ENCODE measurements at places on chromosomes 7 and 10.

DNA sequence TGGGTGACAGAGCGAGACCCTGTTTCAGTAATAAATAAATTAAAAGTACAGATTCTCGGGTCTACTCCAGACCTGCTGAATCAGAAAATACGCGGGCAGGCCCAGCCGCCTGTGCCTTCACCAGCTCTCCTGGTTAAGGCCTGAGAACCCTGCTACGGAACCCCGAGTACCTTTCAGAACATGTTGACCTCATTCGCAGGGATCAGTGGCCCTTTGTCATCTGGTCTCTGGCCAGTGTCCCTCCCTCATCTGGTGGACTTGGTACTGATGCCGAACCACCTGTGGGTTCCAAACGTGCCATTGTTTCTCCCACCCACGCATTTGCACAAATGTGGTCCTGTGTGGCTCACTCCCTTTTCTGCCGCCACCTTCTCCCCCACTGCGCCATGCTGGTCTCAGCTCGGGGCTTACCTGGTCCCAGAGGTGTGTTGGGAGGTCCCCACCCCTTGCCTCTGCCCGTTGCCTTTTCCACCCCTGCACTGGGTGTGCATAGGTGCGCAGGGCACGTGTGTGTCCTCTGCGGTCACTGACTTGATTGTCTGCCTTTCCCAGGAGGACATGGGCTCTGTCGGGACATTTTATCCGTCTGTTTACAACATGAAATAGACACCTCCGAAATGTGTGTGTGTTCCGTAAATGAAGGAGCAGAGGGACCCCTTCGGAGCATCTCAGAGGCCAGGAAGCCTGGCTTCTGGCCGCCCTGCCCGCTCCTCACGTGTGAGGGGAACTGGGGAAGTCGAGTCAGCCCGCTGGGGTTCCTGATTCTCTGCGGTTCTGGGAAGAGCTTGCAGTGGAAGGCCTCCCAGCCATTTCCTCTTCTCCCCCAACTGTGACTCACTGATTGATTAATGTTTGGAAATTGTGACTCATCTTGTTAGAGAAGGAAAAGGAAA, 135.2 kb downstream of the CUX1 start:
- no peak for DNase-seq

GRCh38 chr10:3067859-3068179, 471 bp downstream of the PFKP start:
- DNase-seq: no peak

DNA sequence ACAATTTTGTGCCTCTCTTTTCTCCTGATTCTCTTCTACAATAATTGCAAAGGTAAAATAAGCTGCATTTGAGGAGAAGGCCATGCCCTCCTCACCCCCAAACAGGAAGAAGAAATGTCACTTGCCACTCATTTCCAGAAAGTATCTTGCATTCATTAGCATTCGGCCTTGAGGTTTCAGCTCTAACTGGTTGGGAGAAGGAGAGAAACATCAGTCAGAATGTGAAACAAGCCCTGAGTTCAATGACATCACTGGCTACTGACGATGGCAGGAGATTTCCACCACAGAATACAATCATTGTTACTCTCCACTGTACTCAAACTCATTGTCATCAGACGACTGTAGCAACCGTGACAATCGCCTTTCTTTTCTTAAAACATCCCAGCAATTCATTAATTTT, 72.8 kb downstream of the PRKCQ start:
- no peak for DNase-seq

DNA sequence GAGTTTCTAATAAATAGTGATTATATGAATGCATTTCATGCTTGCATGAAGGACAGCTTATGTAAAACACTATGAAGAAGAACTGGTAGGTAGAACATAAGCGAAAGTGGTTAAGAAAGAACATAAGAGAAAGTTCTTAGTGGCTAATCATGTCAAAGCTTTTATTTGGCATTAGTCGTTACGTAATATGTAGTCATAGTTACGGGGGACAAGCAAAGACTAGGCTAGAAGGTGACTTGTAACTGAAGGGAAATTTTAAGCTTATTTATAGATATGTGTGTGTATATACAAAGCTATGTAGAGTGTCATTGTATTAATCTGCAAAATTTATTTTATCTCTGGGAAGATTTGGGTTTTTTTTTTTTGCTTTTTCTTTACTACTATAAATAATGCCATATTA, 36.9 kb downstream of the CAPZA2 start:
- DNase-seq: no peak

- DNase-seq: no peak
These were observed 15.3 kb upstream of the MAPK8 start for GRCh38 chr10:48291190-48291589.

GRCh38 chr7:47383696-47384445, 198.0 kb downstream of the TNS3 start:
- DNase-seq: no peak

- peak; percentile 27 for DNase-seq
These were observed 72.8 kb upstream of the KAT6B start for GRCh38 chr10:74753442-74754211.

DNA sequence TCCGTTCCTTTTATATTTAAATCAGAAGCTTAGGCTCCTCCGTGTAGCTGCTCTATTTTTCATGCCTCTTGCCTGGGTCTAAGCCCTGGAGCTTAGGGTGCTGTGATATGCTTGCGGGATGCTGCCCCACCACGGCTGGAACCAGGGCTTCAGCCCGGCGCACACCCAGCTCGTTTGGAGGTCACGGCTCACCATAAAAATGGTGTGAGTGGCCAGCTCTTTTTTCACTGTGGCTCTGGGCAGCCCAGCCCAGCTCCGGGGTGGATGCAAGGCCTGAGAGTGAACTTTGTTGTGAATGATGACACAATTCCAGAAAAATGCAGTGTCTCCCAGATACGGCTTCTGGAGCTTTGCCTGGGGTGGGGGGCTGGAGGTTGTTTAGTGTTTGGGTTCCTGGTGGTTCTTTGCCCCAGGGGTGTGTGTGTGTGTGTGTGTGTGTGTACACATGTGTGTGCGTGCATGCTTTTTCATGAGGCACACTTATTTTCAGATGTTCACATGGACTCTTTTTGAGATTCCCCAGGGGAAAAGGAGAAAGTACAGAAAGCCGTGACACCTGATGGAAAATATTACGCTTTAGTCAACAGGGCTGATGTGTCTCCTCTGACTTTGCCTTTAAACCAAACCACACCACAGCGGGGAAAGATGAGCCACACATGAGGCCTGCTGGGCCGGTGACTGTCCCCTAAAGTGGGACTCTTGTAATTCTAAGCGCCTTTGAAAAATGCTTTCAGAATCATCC, 46.2 kb downstream of the GRK5 start:
- no peak for DNase-seq

DNA sequence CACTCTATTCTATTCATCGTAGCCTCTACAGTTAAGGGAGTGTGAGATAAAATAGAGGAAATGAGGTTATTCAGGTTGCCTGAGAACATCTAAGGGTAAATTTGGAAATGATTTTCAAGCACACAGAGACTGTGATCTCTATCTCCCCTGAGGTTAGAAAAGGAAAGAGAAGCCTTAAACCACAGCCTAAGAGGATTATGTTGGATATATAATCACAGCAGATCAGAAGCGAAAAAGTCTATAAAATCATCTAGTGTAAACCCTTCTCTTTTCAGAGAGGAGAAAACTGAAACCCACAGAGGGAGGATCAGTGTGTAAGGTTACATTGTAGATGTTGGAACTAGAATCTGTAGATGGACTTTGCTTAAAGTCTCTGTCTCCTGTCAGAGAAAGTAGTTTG, 90.6 kb upstream of the SEMA3E start:
- no peak for DNase-seq

GRCh38 chr10:44293842-44294241, 91.1 kb downstream of the CXCL12 start:
- DNase-seq: no peak

GRCh38 chr10:24850727-24851296, 101.6 kb downstream of the PRTFDC1 start:
- DNase-seq: no peak

DNA sequence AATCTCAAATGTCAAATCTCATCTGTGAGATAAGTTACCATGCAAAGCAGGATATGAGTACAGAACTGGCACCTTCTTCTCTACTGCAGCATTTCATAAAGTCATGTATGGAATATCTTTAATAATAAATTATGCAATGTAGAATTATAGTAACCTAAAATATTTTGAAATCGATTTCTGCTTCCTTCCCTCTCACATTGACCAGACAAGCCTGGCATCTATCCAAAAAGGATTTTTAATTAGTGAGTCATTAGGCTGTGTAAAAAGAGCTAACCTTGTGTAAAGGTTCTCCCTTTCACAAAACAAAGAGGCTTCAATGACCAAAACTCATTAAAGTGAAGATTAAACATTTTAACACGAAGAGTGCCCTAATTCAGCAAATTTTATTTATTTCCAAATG, 48.8 kb upstream of the EXOC6 start:
- DNase-seq: no peak

GRCh38 chr7:1014681-1015080, 29.7 kb upstream of the GPR146 start:
- no peak for DNase-seq

DNA sequence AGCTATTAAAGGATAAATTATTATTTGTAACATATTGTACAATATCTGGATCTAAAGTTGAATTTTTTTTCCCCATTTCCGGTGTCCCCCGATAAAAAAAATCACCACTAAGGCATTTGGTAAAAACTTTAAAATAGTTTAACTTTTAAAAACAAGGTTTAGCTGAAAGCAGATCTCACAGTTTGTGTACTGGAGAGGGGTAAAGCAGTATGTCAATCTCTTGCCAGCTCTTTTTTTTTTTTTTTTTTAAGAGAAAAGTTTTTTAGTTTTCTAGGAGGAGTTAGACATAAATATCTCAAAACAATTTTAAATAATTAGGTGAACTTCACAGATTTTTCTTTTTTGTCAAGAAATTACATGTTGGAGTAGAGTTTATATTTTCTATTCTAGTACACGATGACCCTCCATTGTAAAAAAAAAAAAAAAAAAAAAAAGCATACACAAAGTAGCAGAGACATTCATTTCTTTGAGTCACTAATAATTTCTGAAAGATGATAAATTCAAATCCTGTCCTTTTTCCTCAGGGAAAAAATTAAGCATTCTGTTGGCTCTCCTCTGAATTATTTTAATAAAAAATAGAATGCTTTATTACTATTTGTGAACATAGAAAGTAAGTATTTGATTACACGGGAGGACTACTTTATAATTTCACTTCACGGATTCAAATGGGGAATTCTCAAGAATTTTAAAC, 1.9 kb upstream of the HBP1 start:
- DNase-seq: no peak

GRCh38 chr7:37113661-37114355, 334.9 kb downstream of the ELMO1 start:
- no peak for DNase-seq

DNA sequence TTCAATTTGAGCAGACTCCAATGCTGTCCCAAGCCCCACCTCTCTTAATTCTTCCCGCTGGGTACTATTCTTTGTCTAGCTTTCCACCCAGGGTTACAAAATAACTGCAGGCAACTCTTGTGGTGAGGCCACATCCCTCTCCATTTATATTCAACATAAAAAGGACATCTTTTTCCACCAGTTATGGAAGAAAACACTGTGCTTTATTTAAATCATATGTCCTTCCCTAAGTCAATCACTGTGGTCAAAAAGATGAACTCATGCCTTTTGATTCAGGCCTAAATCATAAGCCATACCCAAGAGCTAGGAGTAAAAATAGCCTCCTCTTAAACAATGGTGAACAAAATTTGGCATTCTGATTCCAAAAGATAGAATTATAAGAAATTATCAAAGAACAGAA, 386.0 kb downstream of the SEMA3D start:
- DNase-seq: no peak

DNA sequence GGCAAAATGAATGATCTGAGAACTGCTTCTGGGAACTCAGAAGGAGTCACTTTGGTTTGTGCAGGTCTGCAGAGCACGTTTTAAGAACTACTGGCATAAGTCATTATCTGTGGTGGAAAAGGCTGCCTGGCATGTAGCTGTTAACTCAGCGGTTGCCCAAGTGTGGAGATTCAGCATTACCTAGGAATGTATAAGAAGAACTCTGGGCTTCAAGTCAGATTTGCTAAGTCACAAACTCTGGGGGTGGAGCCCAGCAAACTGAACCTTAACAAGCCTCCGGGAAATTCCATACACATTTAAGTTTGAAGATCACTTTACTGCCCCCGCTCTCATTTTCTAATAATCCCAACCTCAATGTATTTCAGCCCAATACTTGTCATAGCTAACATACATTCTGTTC, 31.1 kb downstream of the PLXDC2 start:
- no peak for DNase-seq

- no peak for DNase-seq
These were observed 218.6 kb upstream of the INHBA start for GRCh38 chr7:41921453-41921981.

DNA sequence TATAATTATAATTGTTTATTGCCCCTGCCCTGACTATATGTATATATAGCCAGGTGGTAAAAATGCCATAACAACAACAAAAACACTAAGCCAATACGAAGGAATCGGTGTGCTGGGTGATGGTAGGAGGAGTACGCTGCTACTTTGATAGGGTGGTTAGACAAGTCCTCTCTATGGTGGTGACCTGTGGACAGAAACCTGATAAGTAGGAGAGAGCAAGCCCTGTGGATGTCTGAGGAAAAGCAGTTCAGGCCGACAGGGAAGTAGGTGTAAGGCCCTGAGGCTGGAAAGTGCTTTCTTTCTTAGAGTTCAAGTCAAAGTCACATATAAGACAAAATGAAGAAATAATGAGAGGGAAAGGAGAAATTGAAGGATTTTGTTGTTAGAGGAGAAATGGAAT, 823.8 kb upstream of the CELF2 start:
- DNase-seq: no peak

DNA sequence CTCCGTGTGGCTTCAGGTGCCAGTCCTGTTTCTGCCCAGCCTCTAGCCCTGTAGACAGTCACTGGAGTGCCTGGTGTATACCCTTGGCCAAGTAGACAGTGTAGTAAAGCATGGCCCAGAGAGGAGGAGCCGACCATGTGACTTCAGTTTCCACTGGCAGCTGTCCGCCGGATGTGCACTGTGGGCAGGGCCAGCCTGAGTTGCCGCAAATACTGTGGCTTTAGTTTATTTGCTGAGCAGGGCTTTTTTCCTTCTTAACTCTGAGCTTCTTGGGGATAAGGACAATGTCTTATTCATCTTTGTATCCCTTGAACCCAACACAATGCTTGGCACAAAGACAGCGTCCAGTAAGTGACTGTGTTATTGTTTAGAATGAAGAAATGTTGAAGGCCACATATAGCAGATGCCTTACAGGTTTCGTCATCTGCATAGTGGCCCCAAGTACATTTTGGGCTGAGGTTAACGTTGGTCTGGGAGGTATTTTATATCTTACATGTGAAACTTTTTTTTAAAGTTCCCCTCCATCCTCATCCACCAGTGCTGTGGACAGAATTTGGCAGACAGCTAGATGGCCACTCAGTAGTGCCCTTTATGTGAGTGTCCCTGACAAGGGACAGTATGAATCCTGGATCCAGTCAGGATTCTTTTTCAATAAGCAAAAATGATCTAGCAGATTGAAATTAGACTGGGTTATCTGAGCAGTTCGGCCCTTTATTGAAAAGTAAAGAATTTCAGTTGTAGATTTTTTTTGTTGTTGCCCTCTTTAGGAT, 40.6 kb downstream of the CYP17A1 start:
- no peak for DNase-seq

DNA sequence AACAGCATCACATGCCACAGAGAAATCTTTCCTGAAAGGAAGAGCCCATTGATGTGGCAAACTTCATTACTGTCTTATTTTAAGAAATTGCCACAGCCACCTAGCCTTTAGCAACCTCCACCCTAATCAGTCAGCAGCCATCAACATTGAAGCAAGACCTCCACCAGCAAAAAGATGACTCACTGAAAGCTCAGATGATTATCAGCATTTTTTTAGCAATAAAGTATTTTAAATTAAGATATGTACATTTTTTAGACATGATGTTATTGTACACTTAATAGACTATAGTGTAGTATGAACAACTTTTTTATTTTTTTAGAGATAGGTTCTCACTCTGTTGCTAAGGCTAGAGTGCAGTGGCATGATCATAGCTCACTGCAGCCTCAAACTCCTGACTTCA, 14.8 kb downstream of the STEAP1B start:
- no peak for DNase-seq
